Thymus (tissue), 14 donors: ENCODE measurements at places on chromosomes 6 and 20. TPM values are rescaled to one million over a fixed set of nuclear protein-coding genes. Genes with fewer than 3 reads are reported as not detected.

- DNase-seq = no peak
Observed at GRCh38 chr6:87487555-87487954, 14.8 kb downstream of the SLC35A1 start.

DNA sequence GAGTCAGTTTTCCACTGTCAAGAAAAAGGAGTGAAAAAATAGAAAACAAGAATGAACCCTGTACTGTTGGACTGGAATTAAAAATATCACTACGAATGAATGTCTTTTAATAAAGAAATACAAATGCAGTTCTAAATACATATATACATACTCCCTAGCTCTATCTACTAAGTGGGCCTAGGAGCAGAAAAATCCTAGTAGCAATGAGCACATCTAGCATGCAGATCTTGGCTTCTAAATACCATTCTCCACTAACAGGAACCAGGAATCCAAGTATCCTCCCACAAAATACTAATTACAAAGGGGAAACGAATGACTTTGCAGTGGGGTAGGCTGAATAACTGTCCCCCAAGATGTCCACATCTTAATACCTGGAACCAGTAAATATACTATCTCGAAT, 25.4 kb downstream of the SEC63 start:
- no peak for DNase-seq

DNA sequence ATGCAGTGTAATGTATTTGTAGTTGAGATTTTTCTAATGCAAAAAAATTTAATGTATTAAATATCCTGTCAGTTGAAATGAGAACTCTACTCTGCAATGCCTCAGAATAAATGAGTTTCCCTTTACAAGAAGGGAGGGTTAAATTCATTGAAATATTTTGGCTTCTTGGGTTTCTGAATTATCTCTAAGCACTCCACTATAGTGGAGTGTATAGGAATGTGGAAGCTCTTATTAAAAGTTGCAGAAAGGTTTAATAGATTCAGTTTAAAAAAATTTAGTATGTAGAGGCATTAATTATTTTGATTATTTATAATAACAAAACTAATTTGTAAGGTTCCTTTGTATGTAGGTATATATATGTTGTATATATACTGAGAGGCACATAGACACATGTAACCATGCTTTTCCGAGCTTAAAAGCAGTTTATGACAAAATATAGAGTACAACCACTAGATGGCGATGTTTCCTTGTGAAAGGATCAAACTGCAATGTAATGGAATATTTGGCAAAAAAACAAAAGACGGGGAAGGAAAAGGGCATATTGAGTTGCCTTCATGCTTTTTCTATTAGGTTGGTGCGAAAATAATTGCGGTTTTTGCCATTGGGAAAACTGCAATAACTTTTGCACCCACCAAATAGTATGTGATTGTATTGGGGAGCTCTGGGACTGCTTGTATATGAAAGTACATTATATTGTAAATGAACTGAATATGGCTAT, 144.2 kb downstream of the MYO6 start:
- peak; percentile 10 for DNase-seq

- no peak for DNase-seq
Observed at GRCh38 chr6:41638935-41639808, 904 bp downstream of the MDFI start.

DNA sequence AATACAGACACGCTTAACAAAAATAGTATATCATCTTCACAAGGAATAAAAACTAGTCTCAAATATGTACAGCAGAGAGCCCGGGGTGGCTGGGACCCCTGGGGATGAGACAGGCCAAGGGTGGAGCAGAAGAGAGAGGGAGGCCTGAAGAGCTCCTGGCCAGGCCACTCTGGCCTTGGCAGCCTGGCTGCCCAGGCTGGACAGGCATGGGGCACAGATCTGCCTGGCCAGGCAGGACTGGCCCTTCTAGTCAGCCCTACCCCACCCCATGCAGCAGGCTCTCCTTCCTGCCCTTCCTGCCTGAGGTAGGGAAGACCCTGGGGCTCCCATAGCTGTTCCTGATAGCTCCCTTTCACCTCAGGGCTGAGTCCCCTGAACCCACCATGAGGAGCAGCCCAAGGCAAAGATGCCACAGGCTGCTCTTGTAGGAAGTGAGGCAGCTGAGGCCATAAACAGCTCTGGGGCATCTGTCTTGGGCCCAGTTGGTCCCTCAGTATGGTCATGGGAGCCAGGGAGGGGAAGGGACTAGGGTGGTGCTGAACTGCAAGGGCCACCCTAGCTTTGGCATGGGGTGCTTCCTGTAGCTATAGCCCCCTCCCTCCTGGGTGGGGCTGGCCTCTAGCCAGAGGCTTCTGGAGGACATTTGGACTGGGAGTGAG, 27.1 kb downstream of the COX4I2 start:
- DNase-seq = no peak

- no peak for DNase-seq
Observed at GRCh38 chr6:137119196-137120104, 54.0 kb downstream of the IL22RA2 start.

GRCh38 chr6:134846031-134846430, 103.9 kb downstream of the ALDH8A1 start:
- DNase-seq = no peak

- no peak for DNase-seq
Observed at GRCh38 chr20:39342463-39342862, 380.3 kb downstream of the DHX35 start.

DNA sequence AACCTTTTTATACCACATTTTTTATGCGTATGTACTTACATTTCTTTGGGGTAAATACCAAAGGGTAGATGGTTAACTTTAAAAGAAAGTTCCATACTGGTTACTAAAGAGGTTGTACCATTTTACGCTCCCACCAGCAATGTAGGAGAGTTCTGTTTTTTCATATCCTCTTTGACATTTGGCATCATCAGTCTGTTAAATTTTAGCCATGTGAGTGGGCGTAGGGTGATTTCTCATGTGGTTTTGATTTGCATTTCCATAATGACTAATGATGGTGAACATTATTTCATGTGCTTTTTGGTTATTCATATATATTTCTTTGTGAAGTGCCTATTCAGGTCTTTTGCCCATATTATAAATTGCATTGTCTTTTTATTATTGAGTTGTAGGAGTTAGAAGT, 194.2 kb downstream of the PRL start:
- DNase-seq = no peak

GRCh38 chr6:15254070-15254975, 8.5 kb downstream of the JARID2 start:
- no peak for DNase-seq

- DNase-seq = no peak
Observed at GRCh38 chr20:52004715-52005114, 186.9 kb downstream of the ZFP64 start.

GRCh38 chr6:115977220-115977619, 83.5 kb downstream of the FRK start:
- no peak for DNase-seq

GRCh38 chr6:164206807-164207423, 792.4 kb downstream of the QKI start:
- DNase-seq = no peak

DNA sequence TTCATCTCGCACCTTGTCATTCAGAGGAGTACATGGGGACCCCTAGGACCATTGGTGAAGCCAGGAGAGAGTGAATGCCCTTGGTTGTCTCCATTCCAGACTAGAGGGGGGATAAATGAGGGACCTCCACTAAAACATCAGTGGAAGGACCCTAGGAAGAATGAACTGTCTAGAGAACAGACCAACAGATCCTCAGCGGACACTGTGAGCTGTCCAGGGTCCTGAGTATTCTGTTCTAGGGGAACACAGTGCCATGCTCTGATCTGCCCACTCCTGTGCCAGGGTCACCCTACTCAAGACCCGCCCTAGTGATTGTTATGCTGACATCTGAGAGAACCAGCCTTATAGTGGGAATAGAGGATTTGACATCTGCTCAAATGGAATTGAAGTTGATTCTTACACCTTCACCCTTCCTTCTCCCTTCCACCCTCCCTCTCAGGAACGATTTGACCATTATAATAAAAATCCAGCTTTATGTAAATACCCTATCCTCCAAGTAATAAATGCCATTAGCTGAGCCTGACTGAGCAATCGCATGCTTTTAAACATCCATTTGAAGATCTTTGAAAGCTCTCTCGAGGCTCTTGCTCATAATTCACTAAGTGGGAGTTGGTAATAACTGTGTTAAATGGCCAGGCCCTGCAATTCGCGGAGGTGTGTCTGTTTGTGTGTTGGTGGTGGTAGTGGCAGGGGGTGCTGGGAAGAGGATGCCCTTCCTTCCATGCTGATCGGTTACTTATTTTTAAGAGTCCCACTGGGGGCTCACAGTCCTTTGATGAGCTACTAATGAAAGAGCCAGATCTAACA, 43.6 kb upstream of the SLC32A1 start:
- DNase-seq = peak; percentile 29

GRCh38 chr6:16273256-16273655, 34.9 kb downstream of the GMPR start:
- no peak for DNase-seq

- DNase-seq = no peak
Observed at GRCh38 chr20:36467076-36467999, 74.0 kb upstream of the MYL9 start.

GRCh38 chr6:90411292-90411781, 114.7 kb upstream of the BACH2 start:
- DNase-seq = no peak

GRCh38 chr6:141467041-141467440, 665.7 kb upstream of the GJE1 start:
- no peak for DNase-seq

DNA sequence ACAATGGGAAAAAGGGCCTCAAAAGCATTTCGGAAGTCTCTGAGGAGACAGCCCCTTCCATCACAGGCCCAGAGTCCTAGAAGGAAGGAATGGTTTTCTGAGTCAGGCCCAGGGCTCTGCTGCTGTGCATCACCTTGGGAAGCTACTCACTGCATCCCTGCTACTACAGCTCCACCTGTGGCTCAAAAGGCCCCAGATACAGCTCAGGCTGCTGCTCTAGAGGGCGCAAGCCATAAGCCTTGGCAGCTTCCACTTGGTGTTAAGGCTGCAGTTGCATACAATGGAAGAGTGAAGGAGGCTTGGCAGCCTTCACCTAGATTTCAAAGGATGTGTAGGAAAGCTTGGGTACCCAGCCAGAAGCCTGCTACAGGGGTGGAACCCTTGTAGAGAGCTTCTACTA, 54.8 kb downstream of the MEI4 start:
- DNase-seq = no peak

DNA sequence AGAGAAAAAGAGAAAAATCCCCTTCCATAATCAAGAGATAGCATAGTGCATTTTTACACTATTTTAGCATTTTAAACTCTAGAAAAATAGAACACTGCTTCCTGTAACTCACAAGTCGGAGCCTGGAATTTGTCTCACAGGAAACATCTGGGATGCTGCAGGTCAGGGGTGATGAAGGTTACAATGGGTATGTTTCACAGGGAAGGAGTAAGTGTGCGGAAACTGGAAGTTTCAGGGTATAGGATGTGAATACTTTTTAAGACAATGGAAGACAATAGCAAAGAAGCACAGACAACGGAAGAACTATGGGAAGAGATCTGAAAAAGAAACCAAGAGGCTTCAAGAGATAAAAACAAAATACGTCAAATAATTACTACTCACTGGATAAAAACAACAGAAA, 361.0 kb upstream of the MARCKS start:
- no peak for DNase-seq

The SAPCD1 gene
- 9.7 TPM for polyA plus RNA-seq

The FAM229B gene
- 17.9 TPM for polyA plus RNA-seq

The FAM83C gene
- polyA plus RNA-seq = 0.14 TPM

The EEF1A2 gene
- 2.2 TPM for polyA plus RNA-seq

The BPIFB2 gene
- 0.73 TPM for polyA plus RNA-seq

The DOP1A gene
- polyA plus RNA-seq = 13.8 TPM
